ENCODE measurements at places on chromosomes 1 and 21. TPM values are rescaled to one million over a fixed set of nuclear protein-coding genes. Genes with fewer than 3 reads are reported as not detected.

The MAP10 gene
- polyA plus RNA-seq: 1.8 TPM

The IGSF9 gene
- 0.03 TPM for polyA plus RNA-seq

The MSTO1 gene
- polyA plus RNA-seq: 23.2 TPM

The SPRR2B gene
- not detected for polyA plus RNA-seq

The PAFAH2 gene
- polyA plus RNA-seq: 7.1 TPM

The PDC gene
- polyA plus RNA-seq: not detected

The SLAMF6 gene
- polyA plus RNA-seq: 0.20 TPM

The TEDDM1 gene
- not detected for polyA plus RNA-seq

The INSRR gene
- 0.01 TPM for polyA plus RNA-seq

The SPRR2G gene
- not detected for polyA plus RNA-seq

The DENND2C gene
- polyA plus RNA-seq: 2.9 TPM

The NBPF20 gene
- 0.80 TPM for polyA plus RNA-seq

The EFNA1 gene
- polyA plus RNA-seq: 104 TPM

The LCE1D gene
- polyA plus RNA-seq: not detected

The PGLYRP3 gene
- not detected for polyA plus RNA-seq

The GPR61 gene
- not detected for polyA plus RNA-seq

The SPATC1L gene
- 12.7 TPM for polyA plus RNA-seq

The HSD3B1 gene
- polyA plus RNA-seq: not detected

The GSTM2 gene
- polyA plus RNA-seq: 23.1 TPM

The GBP6 gene
- polyA plus RNA-seq: not detected

The MIXL1 gene
- not detected for polyA plus RNA-seq

The CFHR4 gene
- polyA plus RNA-seq: not detected

The FCGR2B gene
- polyA plus RNA-seq: 4.3 TPM

The MYOG gene
- polyA plus RNA-seq: not detected

The TMCC2 gene
- 1.1 TPM for polyA plus RNA-seq

The VHLL gene
- polyA plus RNA-seq: not detected

The PROK1 gene
- 0.07 TPM for polyA plus RNA-seq

The C1QA gene
- 82.1 TPM for polyA plus RNA-seq

The CDCA8 gene
- polyA plus RNA-seq: 0.29 TPM

The CRYBG2 gene
- polyA plus RNA-seq: not detected

The TP73 gene
- not detected for polyA plus RNA-seq

The LYSMD1 gene
- polyA plus RNA-seq: 5.7 TPM

The ESPN gene
- 0.22 TPM for polyA plus RNA-seq

The MORC3 gene
- 5.5 TPM for polyA plus RNA-seq

The TNFRSF25 gene
- 43.1 TPM for polyA plus RNA-seq

The ELK4 gene
- polyA plus RNA-seq: 4.7 TPM

The ADAM30 gene
- not detected for polyA plus RNA-seq

The SNRNP40 gene
- 9.7 TPM for polyA plus RNA-seq

The FOXO6 gene
- polyA plus RNA-seq: 0.95 TPM

The PRAMEF1 gene
- polyA plus RNA-seq: not detected

The TMPRSS2 gene
- polyA plus RNA-seq: 0.03 TPM

The FCRL6 gene
- polyA plus RNA-seq: 0.12 TPM

The PIK3R3 gene
- 15.4 TPM for polyA plus RNA-seq

The SLC45A1 gene
- polyA plus RNA-seq: 3.2 TPM

The RXFP4 gene
- polyA plus RNA-seq: 0.04 TPM

The TINAGL1 gene
- 332 TPM for polyA plus RNA-seq

The PTPN7 gene
- 0.51 TPM for polyA plus RNA-seq

The COL6A2 gene
- 301 TPM for polyA plus RNA-seq

The NLRP3 gene
- polyA plus RNA-seq: 0.68 TPM

The TTC22 gene
- polyA plus RNA-seq: 0.06 TPM

The DYNLT5 gene
- polyA plus RNA-seq: 7.0 TPM

The GFI1 gene
- 0.09 TPM for polyA plus RNA-seq

The ACTL8 gene
- polyA plus RNA-seq: not detected

The CROCC gene
- polyA plus RNA-seq: 42.3 TPM

Measured in heart right ventricle (tissue), 16 donors.